ENCODE measurements at places on chromosomes 11 and 22.
A peak's percentile ranks its signal among the peaks of the same experiment; 100 is the strongest.

DNA sequence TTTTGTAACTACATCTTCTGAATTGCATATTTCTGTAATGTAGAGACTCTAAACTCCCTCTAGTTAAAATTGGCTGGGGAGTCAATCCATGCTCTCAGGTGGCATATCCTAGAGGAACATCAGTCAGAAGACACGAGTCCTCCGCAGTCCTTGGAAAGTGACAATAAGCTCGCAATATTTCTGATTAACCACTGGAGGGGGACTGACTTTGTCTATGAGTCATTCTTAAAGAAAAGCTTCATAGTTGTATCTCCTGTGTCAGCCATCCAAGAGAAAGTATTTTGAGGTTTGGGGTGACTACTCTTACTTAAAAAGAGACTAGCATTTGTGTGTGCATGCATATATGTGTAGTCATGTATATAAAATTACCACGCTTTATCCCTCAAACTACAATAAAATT is 60.2 kb downstream of the SLN start:
- no peak for DNase-seq

GRCh38 chr22:37316875-37317371 is 34.6 kb downstream of the CYTH4 start:
- peak; percentile 51 for DNase-seq

DNA sequence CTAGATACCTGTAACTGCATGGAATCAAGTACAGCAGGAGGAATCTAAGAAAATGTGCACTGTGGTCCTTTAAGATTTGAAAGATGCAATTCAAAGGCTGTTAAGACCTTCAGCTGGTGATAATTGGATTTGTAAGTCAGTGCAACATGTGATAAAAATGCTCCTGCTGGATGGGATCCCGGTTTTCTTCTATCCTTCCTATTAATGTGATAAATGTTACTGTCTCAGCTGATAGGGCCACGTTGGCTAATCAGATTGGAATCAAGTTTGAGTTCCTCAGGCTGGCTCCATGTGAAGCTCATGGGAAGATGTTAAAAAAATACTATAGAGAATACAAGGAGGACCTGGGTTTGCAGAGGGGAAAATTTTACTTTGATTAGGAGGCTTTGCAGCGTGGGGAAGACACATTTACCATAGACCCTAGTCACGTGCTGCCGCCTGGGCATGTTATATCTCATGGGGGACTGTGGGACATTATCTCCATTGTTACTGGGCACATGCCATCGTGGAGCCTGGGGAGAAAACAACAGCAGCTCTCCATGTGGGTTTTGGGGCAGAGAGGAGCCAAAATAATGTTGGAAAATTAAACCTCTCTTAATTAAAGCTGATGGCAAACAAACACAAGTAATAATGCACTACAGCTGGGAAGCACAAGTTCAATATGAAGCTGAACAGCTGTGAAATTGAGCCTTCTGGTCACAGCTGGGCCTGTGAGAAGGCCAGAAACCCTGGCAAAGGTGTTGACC is 652.5 kb downstream of the NTM start:
- DNase-seq = no peak

DNA sequence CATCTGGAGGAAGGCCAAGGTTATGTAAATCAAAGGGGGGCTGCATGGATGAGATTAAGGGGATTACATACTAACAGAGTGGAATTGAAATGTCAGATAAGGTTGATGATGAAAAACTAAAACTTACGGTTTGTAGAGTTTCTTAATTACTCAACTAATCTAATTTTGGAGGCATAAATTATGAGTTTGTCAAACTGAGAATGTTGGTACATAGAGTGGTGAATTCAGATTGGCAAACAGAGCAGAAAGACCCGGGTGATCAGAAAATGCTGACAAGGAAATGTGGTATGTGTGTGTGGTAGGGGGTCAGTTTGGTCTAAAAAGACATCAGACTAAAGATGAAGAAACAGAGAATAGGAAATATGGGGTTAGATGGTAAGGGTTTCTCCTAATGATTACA is 11.0 kb downstream of the MS4A6E start:
- DNase-seq = no peak

- no peak for DNase-seq
Observed at GRCh38 chr22:19872779-19873137, 18.1 kb upstream of the GNB1L start.

- DNase-seq = no peak
Observed at GRCh38 chr11:64229744-64230170, 591 bp upstream of the DNAJC4 start.
